ENCODE measurements at places on chromosomes 7 and 10.

DNA sequence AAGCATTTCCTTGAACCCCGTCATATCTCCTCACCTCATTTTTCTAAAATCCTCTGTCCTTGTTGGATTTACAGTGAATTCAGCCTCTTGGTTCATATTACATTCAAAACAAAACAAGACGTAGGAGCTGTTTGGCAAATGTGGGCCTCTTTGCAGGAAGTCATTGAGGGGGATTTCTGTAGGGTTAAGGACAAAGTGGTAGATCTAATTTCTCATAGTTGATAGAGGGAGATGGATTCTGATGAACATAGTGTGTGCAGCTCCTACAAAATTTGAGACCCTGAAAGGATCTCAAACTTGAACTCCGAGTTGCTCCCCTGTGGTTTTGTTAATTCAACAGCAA is 682 bp downstream of the TBXAS1 start:
- no peak for DNase-seq

DNA sequence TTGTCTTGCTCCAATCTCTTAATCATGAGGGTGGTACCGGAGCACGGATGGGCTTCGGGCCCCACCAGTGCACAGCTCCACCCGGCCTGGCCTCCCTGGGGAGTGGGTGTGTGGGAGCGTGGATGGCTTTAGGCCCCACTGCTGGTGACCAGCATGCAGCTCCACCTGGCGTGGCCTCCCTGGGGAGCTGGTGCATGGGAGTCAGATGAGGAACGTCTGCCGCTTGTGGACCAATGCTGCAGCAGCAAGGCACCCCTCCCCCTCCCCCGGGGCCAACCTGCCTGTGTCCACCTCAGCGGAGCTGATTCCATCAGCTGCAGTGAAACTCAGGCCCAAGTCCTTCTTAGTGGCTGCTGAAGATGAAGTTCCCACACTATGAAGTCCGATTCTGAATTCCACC is 511.4 kb downstream of the PTPRN2 start:
- DNase-seq: no peak

DNA sequence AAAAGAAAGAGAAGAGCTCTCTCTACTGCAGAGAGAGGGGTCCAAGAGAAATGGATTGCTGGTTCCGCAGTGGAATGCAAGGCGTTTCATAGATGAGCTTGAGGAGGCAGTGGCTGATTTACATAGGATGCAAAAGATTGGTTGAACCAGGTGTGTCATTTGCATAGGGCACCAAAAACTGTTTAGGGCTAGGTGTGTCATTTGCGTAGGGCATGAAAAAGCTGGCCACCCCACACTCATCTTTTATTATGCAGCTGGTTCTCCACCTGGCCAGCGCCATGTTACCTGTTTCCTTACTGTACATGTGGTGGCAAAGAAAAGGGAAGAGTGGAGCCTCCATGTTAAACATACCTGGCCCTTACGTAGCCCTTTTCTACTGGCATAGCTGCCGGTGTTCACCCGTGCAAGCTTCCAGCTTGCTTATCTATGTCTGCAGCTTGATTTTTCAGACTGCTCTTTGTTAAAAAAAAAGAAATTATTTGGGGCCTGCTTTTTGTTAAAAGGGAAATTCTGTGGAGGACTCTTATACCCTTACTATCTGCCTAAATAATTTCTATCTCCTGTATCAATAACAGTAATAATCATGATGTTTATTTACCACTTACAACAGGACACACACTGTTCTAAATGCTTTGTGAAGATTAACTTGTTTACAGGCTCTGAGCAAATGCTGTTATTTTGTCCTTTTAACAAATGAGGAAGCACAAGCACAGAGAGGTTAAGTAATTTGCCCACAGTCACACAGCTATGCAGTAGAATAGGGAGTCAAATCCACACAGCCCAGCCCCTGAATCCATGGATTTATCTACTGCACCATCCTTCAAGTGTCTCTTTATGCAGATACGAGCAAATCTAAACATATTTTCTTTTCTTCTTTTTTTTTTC is 33.3 kb downstream of the CASP7 start:
- DNase-seq: no peak

DNA sequence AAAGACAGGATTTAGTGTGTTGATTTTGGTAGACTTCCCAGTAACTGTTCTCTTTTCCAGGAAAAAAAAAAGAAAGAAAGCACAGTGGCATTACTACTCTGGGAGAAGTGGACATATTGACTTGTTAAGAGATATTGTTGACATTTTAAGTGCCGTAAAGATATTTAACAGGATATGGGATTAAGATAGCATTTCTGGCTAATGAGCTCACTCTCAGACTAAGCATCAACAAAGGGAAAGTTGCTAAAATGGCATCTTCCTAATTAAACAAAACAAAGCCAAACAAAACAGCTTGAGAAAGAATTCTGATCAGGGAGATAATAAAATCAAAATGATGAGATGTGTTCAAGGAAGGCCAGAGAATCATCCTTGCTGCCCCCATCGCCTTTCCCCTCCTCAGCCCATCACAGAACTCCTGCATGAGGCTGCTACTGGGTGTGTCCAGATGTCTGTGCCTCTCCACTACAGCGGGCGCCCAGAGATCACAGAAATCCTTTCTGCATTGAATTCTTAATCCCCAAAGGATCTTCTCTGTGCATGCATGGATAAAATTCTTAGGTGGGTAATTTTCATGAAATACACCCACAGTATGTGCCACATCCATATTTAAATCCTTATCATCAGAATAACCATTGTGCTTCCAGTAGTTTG is 270.5 kb downstream of the POU6F2 start:
- DNase-seq: no peak

DNA sequence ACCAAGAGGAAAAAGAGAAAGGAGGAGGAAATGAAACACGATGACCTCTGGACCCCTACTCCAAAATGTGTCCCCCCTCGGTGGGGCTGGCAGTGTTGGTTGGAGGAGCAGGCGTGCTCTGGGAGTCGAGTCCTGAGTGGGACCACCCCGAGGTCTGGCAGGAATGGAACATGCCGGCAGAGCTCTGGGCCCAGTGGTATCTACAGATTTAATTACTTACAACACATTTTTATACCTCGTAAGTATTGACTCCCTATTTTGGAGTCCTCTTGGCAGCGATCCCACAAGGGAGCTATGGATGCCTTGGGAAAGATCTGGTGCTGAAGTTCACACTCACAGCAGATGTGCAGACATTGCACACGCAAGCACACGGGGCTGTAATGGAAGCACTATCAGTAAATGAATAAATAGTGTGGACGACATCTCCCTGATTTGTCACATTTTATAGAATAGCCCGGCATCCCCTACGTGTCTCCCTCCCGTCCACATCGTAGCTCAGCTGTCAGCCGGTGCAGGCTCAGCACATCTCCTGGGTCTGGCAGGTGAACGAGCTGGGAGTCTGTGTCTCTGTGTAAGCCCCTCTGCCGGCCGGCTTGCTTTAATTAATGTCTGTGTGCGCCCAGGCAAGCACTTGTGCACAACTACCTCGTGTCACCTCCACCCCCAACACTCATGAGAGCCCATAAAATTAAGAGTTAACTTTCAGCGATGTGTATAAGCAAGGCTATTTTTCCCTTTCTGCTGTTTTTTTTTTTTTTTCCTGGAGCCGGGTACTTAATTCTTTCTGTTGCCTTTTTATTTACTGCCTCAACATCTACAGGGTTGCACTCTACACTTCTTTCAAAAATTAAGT is 603.2 kb downstream of the LRMDA start:
- no peak for DNase-seq

- DNase-seq: no peak
Observed at GRCh38 chr10:1289591-1289990, 233.4 kb downstream of the WDR37 start.

DNA sequence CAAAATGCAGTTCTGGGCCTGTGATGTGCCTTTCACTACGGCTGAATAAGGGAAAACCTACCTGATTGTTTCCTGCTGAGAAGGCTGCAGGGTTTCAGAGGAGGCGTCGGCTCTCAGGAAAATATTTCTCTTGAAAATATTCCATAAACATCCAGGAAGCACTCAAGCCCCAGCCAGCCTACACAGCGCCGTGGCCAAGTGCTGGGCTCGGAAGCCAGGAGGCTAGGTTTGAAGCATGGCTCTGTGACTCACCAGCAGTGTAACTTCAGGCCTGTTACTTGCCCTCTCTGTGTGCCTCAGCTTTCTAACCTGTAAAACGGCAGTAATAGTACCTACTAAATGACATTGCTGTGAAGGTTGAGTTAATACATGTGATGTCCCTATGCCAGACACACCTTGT is 399.1 kb downstream of the GATA3 start:
- DNase-seq: no peak

DNA sequence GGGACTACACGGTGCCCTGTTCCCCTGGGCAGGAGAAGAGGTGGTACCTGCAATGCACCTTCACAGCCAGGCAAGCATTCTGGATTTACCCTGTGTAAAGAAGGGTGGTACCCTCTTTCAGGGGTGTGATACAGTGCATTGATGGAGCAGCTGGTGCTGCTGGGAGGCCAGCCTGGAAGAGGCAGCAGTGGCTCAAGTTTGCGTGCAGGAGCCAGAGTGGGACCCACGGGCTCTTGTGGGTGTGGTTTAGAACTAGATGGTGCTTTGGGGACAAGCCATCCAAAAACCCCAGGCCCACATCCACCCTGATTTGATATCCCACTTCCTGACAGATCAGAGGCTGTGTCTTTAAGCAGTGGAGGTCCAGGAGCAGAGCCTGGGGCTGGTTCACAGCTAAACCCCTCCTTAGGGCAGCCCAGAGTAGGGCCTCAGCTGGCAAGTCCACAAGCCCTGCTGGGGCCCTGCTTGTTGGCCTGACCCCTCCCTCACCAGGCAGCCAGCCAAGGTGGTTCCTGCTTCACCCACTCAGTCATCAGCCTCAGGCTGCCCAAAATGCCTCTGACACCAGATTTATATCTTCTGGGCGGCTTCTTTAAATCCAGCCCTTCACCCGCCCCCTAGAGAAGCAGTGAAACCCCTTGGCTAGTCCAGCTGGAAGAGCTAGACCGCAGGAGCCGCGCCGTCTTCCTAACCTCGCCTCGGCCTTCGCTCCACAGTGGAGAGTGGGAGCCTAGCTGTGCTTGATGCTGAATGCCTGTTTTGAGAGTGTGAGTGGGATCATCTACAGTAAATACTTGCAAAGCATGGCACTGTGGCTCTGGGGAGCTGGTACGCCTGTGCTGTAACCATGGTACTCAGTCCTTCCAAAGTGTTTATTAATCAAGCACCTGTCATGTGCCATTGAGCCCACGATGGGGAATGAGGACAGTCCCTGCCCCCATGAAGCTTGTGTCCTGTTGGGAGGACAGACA is 1.4 kb upstream of the ASIC3 start:
- no peak for DNase-seq

DNA sequence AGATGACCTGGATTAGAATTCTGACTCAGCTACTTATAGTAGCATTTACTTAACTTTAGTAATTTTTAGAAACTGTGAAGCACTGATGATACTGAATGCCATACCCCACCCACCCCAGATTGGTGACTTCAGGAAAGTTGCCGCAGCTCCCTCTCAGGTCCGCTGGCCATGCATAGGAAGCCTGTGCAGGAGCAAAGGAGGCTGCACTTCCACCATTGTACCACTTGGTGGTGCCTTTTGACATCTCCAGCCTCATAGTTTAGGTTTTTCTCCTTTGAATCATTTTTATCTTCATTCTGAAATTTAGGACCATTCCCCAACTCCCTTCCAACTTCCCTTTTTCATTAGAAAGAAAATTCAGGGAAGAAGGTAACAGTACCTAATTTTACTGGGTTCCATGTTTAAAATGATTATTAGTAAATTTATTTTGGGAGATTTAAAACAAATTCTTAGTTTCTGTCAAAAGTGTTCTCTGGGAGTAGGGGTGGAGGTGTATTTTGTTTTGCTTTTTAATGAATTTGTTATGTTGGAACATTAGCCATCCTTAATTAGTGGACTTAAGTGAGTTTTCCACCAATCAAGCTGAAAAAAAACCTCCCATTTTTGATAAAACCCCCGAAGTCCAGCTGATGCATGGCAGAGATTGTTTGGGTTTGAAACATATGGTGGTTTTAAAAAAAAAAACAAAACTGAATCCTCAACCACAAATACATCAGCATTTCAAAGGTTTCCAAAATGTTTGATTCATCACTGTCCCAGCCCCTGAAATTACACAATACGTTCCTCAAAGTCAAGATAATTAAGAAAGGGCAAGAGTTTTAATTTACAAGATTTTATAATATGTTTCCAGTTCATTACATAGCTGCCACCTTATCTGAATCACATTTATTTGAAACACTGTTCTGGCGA is 109.6 kb downstream of the WNT2 start:
- peak; percentile 77 for DNase-seq

DNA sequence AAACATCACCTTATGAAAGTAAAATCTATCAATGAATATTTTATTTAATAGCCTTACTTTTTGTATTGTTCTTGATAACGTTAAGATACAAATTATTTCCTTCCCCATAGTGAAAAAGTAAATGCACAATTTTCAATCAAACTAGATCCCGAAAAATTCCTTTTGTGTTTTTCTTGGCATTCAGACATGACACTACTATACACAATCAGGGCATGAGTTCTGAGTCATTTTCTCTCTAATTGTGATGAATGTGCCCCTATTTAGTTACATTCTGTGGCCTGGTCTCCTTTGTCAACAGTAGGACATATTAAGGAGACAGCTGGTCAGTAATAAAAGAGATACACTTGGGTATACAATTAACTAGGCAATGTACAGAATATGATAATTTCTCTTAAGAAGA is 19.8 kb downstream of the COL1A2 start:
- DNase-seq: no peak

DNA sequence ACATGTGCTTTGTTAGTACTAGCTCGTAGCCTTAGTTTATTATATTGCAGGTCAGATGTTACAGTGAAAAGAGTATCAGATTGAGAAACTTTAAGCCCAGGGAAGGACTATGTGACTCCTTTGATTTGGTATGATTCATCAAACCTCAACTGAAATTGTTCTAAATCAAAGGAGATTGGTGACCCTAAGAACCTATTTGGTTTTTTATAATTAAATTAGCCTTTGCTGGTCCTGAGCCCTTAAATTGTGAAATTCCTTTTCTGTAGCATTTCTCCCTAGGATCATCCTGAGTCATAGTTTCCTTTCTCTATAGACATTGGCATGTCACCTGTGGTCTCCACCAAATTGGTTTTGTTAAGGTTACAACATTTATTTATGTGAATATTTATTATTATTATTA is 89.7 kb downstream of the POLR1F start:
- no peak for DNase-seq

GRCh38 chr10:86345296-86345858 is 21.2 kb downstream of the GRID1 start:
- no peak for DNase-seq

GRCh38 chr7:145123502-145123901 is 287.6 kb upstream of the TPK1 start:
- peak; percentile 8 for DNase-seq

DNA sequence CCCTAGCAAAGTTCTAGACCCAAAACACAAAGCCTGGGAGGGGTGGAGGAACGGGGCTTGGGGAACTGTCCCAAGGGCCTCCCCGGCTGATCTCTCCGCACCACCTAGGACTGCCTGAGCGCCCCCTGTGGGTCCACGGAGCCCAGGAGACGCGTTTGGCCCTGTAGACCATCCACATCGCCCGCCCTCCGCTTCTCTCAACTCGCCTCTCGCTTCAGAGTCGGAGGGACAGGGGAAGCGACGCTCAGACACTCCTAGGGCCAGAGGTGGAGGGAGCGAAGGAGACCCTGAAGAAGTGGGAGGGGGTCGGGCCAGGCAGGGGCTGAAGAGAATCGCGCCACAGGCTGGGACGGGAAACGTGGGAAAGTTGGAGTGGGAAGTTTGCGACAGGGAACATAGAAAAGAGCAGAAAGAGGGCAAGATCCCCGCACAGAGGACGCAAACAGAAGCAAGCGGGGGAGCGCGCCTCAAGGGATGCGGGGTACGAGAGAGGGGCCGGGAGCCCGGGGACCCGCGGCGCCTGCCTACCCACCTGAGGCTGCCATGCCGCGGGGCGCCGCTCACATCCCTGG is 378 bp downstream of the PIK3AP1 start:
- DNase-seq: peak; percentile 66

- no peak for DNase-seq
Observed at GRCh38 chr10:65367706-65368105, 1558.1 kb upstream of the LRRTM3 start.
